GM12878 (cell line): ENCODE measurements at places on chromosomes 2 and 18. TPM values are rescaled to one million over a fixed set of nuclear protein-coding genes. Genes with fewer than 3 reads are reported as not detected.

DNA sequence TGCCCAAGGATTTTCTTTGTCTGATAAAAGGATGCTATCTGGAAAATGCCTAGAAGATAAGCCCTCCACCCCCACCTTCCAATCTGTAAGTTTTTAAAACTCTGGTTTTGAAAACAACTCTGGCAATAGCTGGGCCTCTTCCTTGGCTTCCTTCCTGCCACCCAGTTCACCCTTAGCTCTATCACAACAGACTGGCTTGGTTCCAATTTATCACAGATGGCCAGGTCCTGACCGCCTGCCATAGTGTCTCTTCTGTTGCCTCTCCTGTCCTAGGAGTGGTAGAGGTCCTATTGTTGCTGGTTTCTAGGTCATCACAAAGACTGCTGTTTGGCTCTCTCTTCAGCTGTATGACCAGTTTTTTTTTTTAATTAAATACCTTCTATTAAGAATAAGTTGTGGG lies 1727.9 kb upstream of the SLC39A10 start:
- no peak for DNase-seq

DNA sequence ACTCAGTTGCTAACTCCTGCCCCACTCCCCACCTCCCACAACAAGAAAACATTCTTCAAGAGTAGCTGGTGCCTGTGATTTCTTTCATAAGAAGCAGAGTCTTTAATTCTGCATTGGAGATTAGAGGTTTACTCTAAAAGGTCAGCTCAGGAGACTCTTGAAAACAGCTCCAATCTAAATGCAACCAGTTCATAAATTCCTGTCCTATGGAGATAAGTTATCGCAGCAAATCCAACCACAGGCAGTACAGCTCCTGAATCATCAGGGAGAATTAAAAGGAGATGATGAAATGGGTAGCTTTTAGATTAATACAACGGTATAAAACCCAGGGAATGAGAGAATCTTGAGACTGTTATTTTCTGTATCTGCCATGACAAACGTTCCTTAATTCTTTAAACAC lies 130.7 kb downstream of the SOCS6 start:
- no peak for DNase-seq

DNA sequence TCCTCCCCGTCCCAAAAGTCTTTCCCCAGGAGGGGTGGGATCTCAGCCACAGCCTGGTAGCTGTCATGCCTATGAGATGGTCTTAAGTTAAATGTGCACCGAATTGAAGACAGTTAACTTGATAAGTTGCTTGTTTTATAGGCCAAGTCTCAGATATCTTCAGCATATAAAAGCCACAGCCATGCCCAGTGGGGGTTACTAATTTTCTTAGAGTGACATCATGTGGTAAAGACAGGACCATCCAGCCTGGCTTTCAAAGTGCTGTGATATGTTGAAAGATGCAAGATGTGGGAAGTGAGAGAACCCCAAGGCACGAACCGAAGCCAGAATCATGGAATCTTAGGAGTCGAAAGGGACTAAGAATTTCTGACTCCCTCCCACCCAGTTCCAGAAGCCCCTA lies 42.1 kb upstream of the FAM124B start:
- no peak for DNase-seq

- DNase-seq: no peak
Measured at GRCh38 chr2:160555420-160556071, 61.9 kb upstream of the RBMS1 start.

- no peak for DNase-seq
Measured at GRCh38 chr2:32783933-32784332, 156.1 kb downstream of the TTC27 start.

DNA sequence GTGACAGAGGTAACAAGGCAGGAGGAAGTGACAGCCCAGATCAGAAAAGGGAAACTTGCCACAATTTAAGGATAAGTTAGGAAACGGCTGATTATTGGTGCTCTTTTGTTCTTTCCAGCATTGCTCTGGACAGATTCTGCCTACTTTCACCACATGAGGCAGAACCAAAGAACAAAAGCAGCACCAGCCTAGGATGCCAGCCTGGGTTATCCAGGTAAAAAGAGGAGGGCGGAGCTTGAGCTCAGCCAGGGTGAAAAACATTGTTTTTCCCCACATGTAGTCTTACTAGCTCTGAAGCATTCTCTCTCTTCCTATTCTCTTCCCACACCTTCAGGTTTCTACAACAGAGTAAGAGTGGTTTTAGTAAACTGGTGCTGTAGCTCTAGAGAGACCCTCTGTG lies 300.5 kb downstream of the TMX3 start:
- no peak for DNase-seq

GRCh38 chr2:48914477-48915089 lies 159.1 kb upstream of the LHCGR start:
- no peak for DNase-seq

Gene KANSL1L
- total RNA-seq: 4.3 and 4.5 TPM in 2 replicates

Gene SCG2
- not detected in 2 replicates for total RNA-seq
